ENCODE measurements at places on chromosomes 5 and 9.

DNA sequence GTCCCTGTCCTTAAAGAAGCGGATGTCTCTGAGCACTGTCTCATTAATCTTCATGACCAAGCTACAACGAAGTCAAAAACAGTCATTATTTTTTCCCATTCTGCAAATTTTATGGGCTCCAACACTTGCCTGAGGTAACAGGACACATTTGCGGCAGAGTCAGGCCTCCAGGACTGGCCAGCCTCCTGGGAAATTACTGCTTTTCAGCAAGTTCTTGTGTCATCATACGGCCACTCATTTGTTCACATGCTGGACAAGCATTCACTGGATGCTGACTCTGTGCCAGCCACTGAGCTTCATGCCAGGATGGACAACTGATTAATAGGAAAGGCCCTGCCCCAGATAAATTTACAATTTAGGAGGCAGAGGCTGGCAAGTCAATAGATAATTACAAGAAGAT lies 305.7 kb downstream of the ACTL7B start:
- no peak for DNase-seq

DNA sequence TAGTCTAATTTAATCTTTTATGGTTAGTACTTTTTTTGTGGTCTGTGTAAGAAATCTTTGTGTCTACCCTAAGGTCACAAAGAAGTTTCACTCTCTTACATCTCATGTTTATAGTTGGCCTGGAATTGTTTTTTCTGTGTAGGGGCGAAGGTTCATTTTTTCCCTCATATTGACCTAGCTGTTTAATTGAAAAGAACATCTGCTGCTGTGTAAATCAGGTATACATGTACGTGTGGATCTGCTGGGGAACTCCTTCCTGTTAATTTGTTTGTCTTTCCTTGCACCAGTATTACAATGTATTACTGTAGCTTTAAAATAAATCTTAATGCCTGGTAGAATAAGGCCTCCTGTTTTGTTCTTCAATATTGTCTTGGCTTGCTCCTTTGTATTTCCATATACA lies 37.8 kb downstream of the EXOSC2 start:
- DNase-seq = no peak

DNA sequence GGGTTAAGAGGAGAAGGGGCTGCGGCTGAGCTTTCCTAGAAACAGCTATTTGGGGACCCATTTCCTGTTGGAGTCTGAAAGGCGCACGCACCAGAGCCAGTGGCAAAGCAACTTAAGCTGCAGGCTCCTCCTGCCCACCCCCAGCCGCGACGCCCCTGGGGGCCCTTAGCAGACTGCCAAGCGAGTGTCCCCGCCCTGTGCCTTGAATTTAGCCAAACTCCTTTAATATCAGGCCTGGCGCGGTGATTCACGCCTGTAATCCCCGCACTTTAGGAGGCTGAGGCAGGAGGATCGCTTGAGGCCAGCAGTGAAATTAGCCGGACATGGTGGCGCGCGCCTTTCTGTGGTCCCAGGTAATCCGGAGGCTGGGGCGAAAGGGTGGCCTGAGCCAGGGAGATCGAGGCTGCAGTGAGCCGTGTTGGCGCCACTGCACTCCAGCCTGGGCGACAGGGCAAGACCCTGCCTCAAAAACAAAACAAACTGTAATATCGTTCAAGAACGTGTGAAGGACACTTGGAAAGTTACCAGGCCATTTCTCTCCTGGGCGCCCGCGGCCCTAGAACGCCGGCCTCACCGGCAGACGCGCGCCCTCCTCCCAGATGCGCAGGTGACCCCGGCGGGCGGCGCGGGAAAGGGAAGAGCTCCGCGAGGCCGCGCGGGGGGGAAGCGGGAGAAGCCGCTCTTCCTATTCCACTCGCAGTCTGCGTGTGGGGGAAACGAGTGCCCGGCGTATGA lies 1.0 kb upstream of the F2R start:
- no peak for DNase-seq

DNA sequence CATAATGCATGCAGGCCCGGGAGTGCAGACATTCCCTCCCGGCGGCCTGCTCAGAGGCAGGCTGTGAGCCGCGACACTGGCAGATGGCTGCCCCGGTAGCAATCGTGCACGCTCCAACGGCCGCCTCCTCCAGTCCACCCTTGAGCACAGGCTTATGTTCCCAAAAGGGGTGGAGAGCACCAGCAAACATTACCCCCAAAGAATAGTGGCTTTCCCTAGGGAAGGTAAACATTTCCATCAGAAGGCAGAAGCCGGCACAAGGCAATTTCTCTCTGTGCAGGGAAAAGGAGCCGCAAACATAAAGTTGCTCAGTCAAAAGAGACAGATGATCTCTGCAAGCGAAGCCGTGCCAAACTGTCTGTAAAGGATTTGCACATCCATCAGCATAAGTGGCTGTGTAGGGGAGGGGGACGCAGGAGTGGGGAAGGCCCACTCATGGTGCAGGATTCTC lies 92.5 kb downstream of the SIL1 start:
- no peak for DNase-seq

GRCh38 chr5:142248853-142249462 lies 75.9 kb downstream of the SPRY4 start:
- DNase-seq = no peak

GRCh38 chr5:84379749-84380148 lies 4.9 kb downstream of the EDIL3 start:
- DNase-seq = no peak

GRCh38 chr9:114449236-114449635 lies 56.0 kb downstream of the WHRN start:
- DNase-seq = no peak

DNA sequence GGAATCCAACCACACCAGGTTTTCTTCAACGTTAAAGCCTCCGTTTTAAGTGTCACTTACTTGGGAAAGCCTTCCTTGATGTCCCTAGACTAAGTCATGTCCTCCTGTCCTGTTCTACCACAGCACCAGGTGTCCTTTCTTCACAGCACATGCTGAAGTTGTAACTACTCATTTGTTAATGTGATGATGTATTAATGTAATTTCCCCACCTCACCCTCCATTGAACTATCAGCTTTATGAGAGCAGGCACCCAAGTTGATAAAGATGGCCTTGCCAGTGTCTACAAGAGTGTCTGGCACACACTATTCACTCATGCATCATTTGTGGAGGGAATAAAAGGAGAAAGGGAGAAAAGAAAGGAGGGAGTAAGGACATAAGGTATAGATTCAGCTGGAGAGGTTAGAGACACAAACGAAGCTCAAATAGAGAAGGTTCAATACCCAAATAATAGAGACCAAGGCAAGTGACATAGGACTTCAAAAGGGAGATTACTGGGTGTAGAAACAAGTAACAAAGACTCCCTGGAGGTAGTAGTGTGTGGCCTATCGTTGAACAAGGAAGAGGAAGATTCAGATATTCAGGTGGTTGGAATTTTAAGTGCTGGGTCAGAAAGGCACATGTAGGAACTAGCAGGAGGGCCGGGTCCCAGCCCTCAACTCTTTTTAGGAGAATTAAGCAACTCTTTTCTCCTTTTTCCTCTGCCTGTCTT lies 6.6 kb downstream of the ITK start:
- DNase-seq = no peak

DNA sequence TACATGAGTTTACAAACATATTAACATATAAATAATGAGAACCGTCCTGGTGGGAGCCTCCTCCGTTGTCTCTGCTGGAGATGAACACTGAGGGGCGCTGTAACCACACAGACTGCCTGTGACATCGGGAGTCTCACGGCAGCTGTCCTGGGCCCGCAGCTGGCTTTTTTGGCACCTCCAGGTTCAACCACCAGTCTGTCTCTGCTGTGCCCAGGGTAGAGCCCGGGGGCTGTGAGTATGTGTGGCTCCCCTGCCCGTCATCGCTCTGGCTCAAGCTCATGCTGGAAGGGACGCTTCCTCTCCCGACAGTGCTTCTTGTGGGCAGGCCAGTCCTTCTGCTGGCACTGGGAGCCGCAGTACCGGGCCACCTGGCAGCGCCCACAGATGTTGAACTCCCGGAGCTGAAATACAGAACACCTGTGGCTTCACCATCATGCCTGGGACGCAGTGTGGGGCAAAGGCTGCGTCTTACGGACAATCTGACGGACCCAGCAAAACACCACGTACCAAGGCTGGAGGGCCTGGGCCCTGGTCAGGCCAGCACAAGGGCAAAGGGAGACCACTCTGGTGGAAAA lies 3.6 kb upstream of the DPH7 start:
- no peak for DNase-seq

DNA sequence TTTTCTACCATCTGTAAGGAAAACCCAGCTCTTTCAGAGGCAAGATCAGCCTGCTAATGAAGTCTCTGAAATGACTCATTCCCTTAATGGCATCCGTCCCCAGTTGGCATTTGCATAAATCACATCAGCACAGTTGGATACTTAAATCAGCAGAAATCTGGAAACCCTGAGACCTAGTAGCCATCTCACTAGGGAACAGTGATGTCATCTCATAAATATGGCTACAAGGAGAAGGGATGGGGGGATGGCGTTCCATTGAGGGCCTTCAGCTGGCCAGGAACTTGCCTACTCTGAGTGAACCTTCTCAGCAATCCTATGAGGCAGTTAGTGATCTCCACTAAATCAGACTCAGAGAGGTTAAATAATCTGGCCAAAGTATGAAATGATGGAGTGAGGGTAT lies 81.8 kb downstream of the CMYA5 start:
- no peak for DNase-seq

GRCh38 chr9:32841314-32841713 lies 58.0 kb downstream of the TMEM215 start:
- no peak for DNase-seq

- no peak for DNase-seq
These were observed 141.7 kb downstream of the SYK start for GRCh38 chr9:90943341-90943740.

GRCh38 chr9:38338342-38339018 lies 54.0 kb upstream of the ALDH1B1 start:
- DNase-seq = no peak

- DNase-seq = no peak
These were observed 193.9 kb downstream of the ICE1 start for GRCh38 chr5:5616247-5616895.

DNA sequence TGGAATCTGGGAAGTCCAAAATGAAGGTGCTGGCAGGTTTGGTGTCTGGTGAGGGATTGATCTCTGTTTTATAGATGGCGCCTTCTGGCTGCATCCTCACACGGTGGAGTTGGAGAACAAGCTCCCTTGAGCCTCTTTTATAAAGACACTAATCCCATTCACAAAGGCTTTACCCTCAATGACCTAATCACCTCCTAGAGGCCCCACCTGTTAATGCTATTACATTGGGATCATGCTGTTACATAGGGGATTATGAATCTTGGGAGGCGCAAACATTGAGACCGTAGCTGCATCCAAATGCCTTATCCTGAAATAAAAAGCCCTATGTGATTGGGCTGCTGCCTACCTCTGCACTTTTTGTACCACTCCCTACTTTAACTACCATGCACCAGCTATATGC lies 197.1 kb upstream of the HMHB1 start:
- no peak for DNase-seq

DNA sequence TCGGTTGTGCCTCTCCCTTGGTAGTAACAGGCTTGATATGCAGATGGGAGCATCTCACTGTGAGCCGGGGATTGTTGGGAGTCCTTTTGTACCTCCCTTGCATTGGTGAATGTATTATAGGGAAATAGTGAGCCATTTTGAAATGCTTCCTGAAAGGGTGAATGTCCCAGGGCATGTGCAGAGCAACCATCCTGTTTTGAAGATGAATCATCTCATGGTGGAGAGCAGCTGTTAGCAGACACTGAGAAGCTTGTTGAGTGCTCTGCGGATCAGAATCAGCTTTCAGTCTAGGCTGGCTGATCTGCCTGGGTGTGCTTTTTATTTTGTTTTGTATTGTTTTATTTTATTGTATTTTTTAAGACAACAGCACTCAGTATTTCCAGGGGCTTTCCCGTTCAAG lies 29.7 kb downstream of the SLC36A1 start:
- no peak for DNase-seq

- DNase-seq = no peak
These were observed 779 bp downstream of the PKN3 start for GRCh38 chr9:128702949-128703615.

- no peak for DNase-seq
These were observed 162.1 kb upstream of the TSLP start for GRCh38 chr5:110909415-110909814.

DNA sequence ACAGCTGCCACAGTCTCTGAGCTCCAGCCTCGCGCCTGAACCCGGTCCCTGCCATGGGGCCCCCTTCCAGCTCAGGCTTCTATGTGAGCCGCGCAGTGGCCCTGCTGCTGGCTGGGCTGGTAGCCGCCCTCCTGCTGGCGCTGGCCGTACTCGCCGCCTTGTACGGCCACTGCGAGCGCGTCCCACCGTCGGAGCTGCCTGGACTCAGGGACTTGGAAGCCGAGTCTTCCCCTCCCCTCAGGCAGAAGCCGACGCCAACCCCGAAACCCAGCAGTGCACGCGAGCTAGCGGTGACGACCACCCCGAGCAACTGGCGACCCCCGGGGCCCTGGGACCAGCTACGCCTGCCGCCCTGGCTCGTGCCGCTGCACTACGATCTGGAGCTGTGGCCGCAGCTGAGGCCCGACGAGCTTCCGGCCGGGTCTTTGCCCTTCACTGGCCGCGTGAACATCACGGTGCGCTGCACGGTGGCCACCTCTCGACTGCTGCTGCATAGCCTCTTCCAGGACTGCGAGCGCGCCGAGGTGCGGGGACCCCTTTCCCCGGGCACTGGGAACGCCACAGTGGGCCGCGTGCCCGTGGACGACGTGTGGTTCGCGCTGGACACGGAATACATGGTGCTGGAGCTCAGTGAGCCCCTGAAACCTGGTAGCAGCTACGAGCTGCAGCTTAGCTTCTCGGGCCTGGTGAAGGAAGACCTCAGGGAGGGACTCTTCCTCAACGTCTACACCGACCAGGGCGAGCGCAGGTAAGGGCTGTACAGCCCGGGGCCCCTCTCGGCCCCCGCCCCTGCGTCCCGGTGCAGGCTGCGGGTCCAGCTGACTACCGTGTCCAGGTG lies 509 bp downstream of the LVRN start:
- no peak for DNase-seq

- no peak for DNase-seq
These were observed 4.5 kb downstream of the PSAT1 start for GRCh38 chr9:78301466-78301865.

DNA sequence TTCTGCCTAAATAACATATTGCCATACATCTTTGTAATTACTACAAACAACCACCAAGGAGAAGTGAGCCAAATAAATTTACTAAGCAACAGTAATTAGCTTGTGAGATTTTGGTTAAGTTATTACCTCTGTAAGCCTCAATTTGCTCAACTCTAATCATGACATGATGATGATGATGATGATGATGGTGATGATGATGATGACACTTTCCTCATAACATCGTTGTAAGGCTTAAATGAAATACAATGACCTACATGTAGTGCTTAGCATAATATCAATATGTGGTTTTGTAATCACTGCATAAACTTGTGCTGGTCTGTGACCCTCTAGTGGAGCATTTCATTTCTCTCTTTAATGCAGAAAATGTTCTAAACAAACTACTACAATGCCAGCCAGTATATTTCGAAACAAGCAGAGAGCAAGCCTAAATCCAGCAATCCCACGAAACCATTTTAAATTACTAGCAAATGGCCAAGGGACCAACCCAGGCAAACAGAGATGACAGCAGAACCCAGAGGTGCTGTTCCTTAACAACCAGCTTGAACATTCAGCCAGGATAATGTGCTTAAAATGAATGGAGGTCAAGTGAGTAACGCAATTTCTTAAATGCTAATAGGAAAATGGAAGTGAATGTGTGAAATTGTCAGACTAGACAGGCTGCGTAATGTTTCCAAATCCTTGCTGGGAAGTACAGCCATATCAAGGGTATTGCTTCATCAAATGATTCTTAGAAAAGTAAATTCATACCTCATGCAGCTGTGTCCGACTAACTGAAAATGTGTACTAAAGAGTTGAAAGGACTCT lies 281.9 kb upstream of the PUM3 start:
- no peak for DNase-seq

Measured in activated CD8-positive, alpha-beta memory T cell treated with anti-CD3 and anti-CD28 coated beads for 1 hour (primary cell).